Activated T-cell treated with anti-CD3 and anti-CD28 coated beads for 4 hours (primary cell): ENCODE measurements at places on chromosomes 13 and 19.

- no peak for DNase-seq
These were observed 34.4 kb downstream of the MAP4K1 start for GRCh38 chr19:38583219-38583984.

DNA sequence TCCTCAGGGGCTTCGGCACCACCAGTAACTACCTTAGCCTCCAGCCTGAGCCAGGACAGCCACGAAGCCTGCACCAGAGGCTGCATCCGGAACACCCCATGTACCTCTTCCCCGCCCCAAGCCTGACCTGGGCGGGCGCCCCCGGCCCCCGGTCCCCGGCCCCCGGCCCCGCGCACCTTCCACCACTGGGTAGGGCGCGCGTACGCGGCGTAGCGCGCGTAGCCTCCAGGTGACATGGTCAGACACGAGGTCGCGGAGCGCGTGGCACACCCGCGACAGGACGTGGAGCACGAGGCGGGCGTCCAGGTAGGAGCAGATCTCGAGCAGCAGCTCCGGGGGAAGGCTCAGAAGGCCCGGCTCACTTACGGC, 450 bp downstream of the FBXW9 start:
- DNase-seq, result no peak

DNA sequence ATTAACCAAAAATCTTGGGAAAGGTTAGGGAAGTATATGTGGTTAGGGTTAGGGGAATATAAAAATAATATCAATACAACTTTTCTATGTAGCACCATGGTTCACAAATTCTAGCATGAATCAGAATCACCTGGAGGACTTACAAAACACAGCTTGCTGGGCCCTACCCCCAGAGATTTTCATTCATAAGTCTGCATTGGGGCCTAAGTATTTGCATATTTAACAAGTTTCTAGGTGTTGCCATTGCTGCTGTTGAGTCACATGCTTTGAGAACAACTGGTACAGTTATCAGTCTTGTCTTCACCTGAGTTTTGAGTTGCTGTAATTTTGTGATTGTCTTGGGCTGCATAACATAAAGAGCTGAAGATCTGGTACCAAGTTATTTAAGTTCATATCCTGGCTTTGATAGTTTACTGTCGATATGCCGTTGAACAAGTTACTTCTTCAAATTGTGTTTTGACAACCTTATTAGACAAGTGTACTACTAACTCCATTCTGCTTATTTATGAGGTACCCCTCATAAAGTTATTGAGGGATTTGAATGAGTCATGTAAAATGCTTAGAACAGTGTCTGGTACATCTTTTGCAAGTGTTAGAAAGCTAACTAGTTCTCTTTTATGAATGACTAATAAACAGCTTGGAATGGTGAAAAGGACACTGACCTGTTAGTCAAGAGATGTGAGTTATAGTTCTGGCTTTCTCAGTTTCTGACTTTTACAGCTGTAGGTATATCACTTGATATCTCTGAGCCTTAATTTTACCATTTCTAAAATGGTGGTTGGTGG, 132.9 kb downstream of the PAN3 start:
- no peak for DNase-seq

GRCh38 chr13:95117092-95117491, 184.2 kb downstream of the ABCC4 start:
- no peak for DNase-seq

GRCh38 chr13:107743100-107743499, 472.2 kb downstream of the LIG4 start:
- DNase-seq, result no peak

DNA sequence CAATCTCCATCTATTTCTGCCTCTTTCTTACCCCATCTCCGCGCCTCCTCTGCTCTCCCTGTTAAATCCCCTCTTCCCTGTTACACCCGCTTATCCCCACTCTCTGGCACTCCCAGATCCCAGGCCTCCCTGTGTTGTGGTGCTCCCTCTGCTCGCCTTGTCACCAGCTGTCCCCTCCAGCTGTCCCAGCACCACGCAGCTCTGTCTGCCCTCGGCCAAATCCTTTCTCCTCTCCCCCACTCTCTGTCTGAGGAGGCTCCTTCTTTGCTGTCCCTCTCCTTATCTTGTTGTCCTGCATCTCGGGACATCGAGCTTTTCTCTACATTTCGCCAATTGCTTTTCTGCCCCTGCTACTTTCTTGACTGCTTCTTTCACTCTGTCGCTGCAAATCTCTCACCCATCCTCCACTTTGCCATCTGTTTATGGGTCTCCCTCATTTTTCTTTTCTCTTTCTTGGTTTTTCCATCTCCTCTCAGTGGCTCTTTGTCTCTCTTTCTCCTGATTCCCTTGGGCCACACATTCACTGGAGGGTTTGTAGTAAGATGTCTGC, 941 bp downstream of the ZNF160 start:
- DNase-seq, result no peak

GRCh38 chr13:45007225-45007624, 17.9 kb downstream of the GPALPP1 start:
- DNase-seq, result no peak

DNA sequence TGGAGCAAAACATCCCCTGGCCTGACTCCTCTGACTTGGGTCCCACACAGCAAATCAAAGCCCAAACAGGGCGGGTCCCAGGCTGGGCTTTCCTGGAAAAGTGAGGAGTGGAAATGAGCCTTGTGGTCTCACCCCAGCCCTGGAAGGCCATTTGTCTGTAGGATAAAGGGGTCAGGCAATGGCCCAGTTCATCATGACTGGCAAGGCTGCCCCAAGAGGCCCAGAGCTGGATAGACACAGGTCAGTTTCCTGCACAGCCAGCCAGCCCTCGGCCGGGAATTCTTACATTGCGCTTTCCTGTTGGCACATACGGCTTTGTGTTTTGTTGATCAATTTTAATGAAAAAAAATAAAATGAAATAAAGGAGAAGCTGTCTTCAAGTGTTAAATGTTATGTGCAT, 174.3 kb downstream of the TSHZ3 start:
- DNase-seq, result no peak

DNA sequence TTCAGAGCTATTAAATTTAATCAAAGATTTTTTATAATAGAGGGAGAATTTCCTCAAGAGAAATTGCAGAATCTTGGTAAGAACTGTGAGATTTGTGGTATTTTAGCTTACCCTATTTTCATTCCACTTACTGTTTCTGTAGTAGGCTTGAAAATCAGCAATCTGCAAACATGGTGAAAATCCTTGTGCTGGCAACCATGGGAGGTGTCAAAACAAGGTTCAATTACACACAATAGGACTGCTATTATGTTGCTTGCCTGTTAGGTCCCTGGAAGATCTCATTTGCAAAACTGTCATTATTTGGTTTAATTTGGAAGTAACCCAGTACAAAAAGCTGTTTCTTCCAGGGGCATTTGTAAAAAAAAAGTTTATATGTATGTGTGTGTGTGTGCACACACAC, 662.8 kb upstream of the SLITRK6 start:
- DNase-seq, result no peak

GRCh38 chr13:99256709-99257108, 1.5 kb downstream of the GPR18 start:
- no peak for DNase-seq

DNA sequence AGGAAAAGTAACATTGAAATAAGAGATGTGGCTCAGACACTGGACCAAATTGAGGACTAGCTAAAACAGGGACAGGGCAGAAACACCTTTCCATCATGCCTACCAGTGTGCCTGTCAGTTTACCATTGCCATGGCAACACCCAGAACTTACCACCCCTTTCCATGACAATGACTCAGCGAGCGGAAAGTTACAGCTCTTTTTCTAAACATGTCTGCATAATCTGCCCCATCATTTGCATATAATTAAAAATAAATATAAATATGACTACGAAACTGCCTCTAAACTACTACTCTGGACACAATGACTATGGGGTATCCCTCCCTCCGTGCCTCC, 96.0 kb downstream of the UBL3 start:
- DNase-seq, result peak; percentile 22

GRCh38 chr13:29441306-29441705, 154.2 kb downstream of the SLC7A1 start:
- DNase-seq, result no peak

DNA sequence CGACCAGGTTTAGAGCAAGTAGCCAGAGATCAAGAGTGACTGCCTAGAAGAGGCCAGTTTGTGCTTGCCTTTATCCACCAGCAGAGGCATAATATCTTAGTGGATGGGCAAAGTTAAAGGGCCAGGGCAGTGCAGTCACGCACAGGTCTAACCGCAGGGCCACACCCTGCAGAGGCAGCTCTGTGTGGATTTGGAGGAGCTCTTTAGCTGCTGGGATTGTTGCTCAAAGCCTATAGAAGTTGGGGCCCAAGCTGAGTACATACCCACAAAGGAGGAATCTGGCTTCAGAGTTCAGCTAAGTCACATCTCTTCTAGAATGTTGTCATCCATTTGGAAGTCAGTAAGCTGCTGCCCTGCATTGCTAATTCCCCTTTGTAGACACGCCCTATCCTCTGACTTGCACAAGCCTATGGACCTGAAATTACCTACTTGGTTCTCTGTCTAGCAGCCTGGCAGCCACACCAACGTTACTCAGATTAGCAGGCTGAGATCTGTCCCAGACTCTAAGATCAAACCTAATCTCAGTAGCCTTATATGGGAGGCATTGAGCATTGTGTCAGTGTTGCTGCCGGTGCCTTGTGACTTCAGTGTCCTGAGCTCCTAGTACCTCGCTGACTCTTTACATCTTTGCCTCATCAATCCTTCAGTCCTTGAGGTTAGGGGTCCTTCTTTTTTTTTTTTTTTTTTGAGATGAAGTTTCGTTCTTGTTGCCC, 102.9 kb upstream of the STARD13 start:
- no peak for DNase-seq

- no peak for DNase-seq
These were observed 106.3 kb downstream of the FGF9 start for GRCh38 chr13:21777166-21777565.

- no peak for DNase-seq
These were observed 19.8 kb upstream of the GNA15 start for GRCh38 chr19:3115916-3116602.

DNA sequence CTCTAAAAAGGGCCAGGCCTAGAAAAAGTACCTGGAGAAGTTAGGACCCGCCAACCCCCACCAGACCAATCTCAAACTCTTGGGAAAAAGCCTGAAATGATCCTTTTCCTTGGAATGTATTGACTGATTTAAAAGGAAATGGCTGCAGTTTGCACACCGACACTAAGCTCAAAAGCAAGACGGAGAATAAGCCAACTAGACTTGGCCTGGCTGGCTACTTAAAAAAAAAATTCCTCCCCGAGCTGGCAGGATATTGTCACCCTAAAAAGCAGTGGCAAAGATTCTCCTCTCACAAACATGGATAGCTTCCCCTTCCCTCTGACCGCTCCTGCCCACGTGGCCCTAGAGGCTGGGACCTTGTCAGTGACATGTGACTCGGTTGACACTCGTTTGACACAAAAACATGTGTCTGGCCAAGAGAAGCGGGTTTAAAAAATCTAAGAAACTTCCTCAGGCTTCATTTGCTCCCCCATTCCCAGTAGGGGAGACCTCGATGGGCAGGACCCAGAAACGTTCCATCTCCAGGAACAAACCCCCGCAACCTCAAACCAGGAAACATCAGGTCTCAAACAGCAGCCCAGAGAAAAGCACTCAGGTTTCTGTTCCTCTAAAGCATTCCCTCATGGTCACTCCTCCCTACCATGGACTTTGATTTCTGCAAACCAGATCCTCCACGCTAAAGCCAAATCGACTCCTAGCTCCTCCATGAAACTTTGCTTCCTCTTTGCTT, 1.3 kb downstream of the RFX1 start:
- no peak for DNase-seq

DNA sequence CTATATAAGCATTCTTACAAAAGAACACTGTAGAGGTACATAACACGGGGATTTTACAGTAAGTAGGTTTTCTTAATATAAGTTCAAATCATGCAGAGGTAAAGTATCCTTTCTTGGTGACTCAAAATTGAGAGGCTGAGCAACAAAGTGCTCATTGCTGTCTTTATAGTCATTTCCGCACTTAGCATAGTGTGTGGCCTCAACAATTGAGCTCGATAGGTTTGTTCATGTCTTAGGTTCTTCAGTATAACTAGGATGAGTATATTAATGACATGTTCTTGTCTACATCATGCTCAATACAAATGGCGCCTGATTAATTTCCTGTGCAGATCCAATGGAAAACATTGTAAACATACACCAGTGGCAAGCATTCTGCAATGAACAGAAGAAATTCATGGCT, 1.4 kb downstream of the WDFY2 start:
- DNase-seq, result no peak

GRCh38 chr19:4581666-4582553, 22.4 kb upstream of the SEMA6B start:
- DNase-seq, result no peak

- no peak for DNase-seq
These were observed 25.1 kb downstream of the LNX2 start for GRCh38 chr13:27595055-27595811.

GRCh38 chr19:46998445-46999125, 21.1 kb upstream of the NPAS1 start:
- DNase-seq, result no peak

GRCh38 chr19:14248578-14249011, 42.6 kb upstream of the ADGRL1 start:
- peak; percentile 41 for DNase-seq

DNA sequence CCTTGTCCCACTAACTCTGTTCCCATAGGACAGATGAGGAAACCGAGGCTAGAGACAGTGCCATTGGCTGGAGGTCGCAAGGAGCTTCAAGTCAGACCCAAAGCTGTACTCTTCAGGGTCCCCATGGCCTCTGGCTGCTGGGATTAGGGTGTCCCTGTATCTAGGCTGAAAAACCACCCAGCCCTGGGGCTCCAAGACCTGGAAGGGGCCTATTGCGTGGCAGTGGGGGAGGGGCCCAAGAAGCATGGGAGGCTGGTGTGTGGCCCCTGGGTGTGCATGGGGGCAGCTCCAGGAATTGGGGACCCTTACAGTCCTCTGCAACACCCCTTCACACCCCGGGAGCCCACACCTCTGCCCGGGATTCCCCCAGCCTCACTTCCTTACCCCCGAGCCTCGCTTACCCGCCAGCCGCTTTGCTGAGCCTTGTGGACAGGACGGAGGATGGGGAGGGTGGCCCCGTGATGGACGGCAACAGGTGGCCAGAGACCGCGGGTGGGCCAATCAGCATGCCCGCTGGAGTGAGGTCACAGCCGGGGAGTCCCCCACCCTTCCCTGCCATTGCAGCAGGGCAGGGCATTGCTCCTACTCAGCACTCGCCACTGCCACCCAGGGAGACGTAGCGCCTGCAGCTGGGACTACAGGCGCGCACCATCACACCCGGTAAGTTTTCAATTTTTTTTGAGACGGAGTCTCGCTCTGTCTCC, at the start of gene JSRP1:
Gene JSRP1, minus strand, starts transcription at position 436 of the 704 bp plus-strand sequence. CDS start 1,103 bp downstream, outside the sequence.
- DNase-seq, result no peak

- DNase-seq, result no peak
These were observed 960 bp upstream of the GSX1 start for GRCh38 chr13:27791146-27791900.

GRCh38 chr19:5202553-5202952, 138.1 kb downstream of the PTPRS start:
- no peak for DNase-seq

- no peak for DNase-seq
These were observed 6.6 kb downstream of the RCBTB2 start for GRCh38 chr13:48526286-48526685.

DNA sequence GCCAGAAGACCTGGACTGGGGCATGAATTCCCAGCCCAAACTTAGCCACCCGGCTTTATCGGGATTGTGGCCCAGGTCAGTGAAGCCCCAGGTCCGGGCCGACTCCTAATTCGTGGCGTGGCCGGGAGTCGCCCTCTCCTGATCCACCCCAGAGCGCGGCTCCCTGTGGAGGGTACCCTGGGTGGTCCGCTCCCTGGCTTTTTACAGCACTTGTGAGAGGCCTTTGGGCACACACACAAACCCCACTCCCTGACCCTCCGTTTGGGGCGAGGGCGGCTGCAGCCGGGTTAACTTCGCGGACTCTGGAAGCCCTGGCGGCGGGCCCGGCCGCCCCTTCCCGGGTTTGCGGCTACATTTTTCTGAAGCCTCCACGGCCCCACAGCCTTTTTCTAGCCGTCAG, 56.4 kb downstream of the ZNF568 start:
- DNase-seq, result no peak
